Eye (tissue), 1 donor: ENCODE measurements at places on chromosomes 2 and 18.

GRCh38 chr2:74514368-74515270 is at the start of gene TLX2:
Gene TLX2 (plus strand): TSS chr2:74514450. CDS start chr2:74514807, 357 bp downstream.
- peak; percentile 65 for DNase-seq

GRCh38 chr2:224813578-224813977 is 97.4 kb upstream of the CCDC195 start:
- DNase-seq, result no peak

DNA sequence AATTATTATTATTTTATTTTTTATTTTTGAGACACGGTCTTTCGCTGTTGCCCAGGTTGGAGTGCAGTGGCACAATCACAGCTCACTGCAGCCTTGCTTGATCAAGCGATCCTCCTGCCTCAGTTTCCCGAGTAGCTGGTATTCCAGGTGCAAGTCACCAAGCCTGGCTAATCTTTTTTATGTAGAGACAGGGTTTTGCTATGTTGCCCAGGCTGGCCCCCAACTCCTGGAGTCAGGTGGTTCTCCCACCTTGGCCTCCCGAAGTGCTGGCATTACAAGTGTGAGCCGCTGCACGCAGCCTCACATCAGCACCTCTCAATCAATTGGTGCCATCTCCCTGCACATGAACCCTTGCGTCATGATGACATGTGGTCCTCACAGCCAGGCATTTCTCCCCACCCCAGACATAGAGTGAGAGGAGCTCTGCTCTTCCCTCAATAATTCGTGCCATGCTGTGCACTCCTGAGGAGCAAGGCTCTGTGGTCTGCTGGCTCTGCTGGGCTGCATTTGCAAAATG is 5.9 kb downstream of the INPP5D start:
- DNase-seq, result no peak

- DNase-seq, result no peak
These were observed 240.0 kb upstream of the GULP1 start for GRCh38 chr2:188051706-188052105.

- no peak for DNase-seq
These were observed 175.0 kb downstream of the SH3BP4 start for GRCh38 chr2:235126768-235127167.

- no peak for DNase-seq
These were observed 23.2 kb downstream of the IL1B start for GRCh38 chr2:112813280-112813966.

DNA sequence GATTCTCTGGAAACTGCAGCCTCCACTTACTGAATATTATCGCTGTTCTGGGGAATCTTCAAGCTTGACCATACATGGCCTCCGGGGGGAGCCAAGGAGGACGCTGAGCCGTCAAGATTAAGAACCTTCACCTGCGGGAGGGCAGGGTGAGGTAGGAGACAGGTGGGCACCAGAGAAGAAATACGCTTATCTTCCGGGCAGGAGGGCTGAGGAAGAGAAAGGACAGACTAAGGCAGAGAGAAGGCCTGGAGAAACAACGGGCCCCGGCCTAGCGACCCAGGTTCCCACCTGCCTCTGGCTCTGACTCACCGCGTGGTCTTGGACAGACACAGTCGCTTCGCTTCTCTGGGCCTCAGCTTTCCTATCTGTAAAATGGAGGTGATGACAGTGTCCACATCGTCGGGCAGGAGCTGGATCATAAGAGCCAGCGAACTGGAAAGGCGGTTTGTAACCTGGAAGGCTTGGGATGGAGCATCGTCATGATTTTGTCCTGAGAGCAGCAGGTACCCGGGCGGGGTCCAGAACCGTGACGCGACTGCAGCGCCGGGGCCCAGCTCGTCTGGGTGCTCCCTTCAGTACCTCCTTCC is 659 bp downstream of the ZNF142 start:
- DNase-seq, result peak; percentile 56

DNA sequence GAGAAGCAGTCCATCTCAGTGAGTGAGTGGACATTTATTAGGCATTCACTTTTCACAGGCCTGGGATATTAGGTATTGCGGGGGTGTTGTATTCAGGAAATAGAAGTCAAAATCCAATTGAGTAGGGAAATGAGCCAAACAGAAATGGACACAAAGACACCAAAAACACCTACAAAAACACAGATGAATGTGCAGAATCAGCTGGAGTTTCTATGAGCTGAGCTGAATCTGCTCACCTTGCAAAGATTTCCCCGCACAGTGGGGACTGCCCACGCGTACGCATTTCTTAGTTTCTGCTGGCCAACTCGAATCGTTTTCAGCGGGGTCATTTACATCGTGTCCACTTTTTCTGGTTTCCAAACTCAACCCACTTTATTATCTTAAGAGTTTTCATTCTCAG is 160.0 kb downstream of the BCL2 start:
- DNase-seq, result no peak

GRCh38 chr2:201697899-201698298 is 545 bp downstream of the MPP4 start:
- DNase-seq, result no peak

- DNase-seq, result peak; percentile 10
These were observed 12.6 kb downstream of the NT5DC4 start for GRCh38 chr2:112733456-112733855.

GRCh38 chr2:201642086-201642578 is 1.2 kb downstream of the TMEM237 start:
- DNase-seq, result no peak

DNA sequence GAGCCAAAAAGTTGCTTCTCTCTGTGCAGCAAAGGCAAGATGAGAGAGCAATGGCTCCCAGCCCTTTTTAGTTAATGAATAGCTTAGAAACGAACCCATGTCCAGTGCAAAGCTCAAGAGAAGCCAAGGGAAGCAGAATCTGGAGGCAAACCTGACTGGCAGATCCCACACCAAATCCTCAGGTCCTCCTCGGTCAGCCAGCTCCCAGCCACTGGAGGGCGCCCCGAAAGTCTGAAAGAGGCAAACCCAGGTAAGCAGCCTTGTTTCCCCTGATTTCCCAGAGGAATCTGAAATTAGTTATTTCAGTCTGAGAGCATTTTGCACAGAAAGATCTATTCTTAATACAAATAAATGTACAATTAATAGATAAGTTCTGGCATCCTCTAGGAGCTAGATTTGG is 71.3 kb upstream of the PID1 start:
- DNase-seq, result peak; percentile 6

DNA sequence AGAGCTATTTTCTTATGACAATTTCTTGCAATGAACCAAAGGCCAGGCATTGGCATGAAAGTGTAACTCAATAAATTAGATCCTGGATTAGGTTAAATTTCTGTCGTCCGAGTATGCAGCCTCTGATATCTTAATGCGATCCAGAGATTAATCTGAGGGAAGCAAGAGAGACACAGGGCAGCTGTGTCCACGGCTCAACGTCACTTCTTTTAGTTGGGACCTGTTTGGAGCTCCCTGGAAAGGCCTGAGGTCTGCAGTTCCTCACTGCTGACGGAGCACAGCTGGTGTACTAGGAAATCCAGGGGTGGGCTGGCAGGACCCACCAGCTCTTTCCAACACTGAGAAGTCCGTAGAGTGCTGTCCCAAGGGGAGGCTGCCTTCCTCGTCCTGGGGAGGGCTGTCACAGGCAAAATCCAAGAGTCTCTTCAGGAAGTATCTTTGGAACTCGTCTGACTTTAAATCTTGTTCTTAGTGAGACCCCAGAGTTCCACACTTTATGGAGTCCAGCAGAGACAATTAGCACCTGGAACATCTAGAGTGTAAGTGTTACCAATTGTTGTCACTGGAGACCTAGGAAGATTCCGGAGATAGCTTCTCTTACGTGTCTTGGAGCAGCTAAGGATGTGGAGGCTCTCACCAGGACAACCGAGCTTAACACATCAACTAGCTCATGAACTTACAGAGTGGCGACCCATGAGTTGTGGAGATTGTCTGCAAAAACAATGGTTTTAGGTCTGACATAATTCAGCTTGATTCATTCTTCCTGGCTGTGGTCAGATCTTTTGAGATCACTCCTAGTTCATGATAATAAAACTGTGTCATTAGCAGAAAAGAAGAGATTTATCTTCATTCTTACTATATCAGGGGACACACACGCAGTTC is 173.7 kb downstream of the ACKR3 start:
- DNase-seq, result no peak

DNA sequence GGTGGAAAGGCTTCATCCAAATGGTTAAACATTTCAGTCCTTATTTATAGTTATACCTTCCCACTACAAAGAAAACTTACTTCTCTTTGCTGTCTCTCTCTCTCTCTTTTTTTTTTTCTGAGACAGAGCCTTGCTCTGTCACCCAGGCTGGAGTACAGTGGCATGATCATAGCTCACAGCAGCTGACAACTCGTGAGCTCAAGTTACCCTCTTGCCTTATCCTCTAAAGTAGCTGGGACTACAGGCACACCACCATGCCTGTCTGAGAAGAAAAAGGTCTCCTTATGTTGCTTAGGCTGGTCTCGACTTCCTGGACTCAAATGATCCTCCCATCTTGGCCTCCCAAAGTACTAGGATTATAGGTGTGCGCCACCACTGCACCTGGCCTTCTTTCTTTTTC is 32.3 kb upstream of the OLA1 start:
- DNase-seq, result no peak

GRCh38 chr2:82257796-82258555 is 1953.4 kb upstream of the LRRTM1 start:
- DNase-seq, result peak; percentile 23

GRCh38 chr2:186349508-186349907 is 136.6 kb upstream of the ZC3H15 start:
- peak; percentile 54 for DNase-seq

DNA sequence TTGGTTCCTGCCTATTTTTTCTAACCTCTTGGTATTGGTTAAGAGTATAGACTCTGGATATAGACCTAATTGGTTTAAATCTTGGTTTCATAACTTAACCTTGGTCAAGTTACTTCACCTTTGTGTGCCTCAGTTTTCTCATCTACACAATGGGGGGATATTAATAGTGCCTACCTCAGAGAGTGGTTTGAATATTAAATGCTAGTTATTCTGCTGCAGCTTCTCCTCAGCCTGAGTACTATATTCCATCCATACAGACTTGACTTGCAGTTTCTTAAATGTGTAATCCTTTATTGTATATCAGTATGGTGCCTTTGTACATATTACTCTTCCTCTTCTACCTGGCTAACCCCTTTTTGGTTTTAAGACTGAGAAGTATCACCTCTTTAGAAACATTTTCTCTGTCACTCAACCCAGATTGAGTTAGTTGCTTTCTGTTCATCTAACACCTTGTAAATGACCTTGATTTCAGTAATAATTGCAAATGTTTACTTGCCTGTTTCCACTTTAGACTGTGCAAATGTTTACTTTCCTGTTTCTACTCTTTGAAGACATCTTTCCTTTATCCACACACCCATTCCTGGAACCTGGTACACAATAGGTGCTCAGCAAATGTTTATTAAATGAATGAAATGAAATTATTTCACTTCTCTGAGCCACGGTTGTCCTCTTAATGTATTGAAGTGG is 6.6 kb downstream of the ACVR2A start:
- DNase-seq, result no peak

DNA sequence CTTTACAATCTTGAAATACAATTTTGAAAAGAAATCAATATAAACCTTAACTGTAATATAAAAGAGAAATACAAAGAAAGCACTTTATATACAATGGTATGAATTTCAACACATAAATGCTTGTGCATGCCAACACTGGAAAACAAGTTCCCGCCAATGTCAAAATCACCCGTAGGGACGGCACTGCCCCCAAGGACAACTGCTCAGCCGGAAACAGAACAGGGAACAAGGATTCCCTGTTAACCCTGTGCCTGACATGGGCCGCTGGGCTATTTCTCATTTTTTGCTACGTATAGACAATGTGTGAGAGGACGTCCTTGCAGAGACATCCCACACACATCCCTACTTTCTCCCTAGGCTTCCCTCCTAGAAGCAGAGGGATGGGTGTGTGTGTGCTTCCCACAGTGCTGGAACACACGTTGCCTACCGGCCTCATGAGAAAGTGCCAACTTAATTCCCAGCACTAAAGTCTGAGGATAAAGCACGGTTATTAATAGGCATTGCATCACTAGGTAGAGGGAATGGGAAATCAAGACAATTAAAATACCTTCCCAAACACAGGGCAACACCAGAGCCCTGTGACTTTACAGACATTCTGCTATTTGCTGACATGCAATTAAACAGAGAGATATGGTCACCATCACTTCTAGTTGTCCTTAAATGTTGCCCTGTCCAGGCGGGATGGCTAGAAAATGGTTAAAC is 14.4 kb downstream of the AFG3L2 start:
- DNase-seq, result no peak

DNA sequence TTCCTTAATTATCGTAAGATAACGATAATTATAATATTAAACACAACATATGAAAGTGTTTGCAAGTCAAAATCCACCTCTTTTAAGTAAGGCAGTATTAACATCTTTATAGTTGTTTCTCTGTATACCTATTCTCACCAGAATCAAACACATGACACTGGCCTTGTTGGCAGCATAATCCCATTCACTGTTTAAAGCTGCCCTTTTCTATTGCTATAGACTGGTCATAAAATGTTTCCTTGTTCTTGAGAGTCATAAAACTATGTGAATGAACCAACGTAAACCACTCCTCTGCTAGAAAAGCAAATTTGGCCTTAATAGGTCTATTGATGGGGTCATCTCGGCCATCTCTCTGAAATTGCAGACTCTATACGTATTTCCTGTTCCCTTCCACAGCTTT is 293.1 kb downstream of the SLC8A1 start:
- no peak for DNase-seq

DNA sequence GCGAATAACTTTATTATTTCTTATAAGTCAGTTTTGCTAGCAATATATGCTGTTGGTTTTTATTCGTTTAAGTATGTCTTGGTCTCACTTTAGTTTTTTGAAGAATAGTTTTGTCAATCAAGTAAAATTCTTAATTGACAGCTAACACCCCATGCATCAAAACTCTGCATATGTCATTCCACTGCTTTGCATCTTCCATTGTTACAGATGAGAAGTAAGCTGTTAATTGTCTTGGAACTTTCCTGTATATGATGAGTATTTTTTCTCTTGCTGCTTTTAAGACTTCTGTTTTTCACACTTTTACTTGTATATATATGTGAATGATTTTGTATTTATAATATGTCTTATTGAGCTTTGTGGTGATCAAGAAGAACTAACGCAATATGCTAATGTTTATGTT is 1048.4 kb downstream of the CNTNAP5 start:
- DNase-seq, result no peak

DNA sequence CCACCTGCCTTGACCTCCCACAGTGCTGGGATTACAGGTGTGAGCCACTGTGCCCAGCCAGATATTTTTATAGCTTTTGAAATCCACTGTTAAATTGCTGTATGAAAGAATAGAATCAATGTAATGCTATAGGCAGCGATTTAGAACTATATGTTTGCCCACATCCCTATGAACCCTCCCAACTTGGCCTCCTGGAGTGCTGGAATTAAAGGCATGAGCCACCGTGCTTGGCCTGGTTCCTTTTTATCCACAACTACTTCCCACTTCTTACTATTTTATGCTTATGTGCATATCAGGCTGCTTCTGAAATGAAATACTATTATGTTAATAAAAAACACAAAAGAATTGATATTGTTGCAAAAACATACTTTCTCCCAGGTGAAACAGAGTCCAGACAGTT is 11.6 kb upstream of the PTPN2 start:
- DNase-seq, result no peak

DNA sequence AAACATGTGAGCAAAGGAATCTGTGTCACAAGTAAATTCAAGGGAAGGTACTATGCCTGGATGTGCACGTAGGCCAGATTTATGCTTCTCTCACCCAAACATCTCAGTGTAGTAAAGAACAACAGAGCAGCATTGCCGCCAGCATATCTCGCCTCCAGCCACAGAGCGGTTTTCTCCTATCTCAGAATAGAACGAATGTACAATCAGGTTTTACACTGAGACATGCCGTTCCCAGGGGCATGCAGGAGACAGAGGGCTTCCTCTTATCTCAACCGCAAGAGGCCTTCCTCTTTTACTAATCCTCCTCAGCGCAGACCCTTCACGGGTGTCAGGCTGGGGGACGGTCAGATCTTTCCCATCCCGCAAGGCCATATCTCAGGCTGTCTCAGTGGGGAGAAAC is 175.3 kb downstream of the RPIA start:
- no peak for DNase-seq
